Stimulated activated CD8-positive, alpha-beta memory T cell treated with anti-CD3 and anti-CD28 coated beads, Interleukin-7, amount 100 ng/mL, for 1 hour (primary cell): ENCODE measurements at places on chromosomes 6 and 20.

GRCh38 chr20:44528309-44528708 lies 6.4 kb upstream of the SERINC3 start:
- DNase-seq = no peak

- DNase-seq = no peak
Observed at GRCh38 chr6:111552241-111552744, 53.4 kb downstream of the TRAF3IP2 start.

- no peak for DNase-seq
Observed at GRCh38 chr6:101453221-101453620, 59.7 kb downstream of the GRIK2 start.

- DNase-seq = no peak
Observed at GRCh38 chr6:108904741-108905140, 56.5 kb downstream of the ARMC2 start.

GRCh38 chr6:31705931-31706330 lies 735 bp upstream of the LY6G6F start:
- DNase-seq = no peak

DNA sequence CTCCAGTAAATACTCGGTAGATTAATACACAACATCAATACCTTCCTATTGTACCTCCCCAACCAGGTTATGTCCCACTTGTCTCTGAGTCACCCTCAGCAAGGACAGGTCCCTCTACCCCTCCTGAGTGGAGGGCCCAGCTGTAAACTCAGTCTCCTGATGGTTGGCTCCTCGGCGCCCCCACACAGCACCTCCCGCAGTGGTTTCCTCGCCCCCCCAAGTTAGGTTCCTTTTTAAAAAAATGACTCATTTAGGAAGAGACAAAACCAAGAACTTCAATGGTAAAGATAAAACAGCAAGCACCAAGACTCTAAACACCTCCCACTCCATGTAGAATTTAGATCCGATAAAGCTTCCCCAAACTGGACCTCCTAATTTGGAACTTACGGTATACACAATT lies 83.5 kb downstream of the TRERF1 start:
- no peak for DNase-seq

GRCh38 chr20:44742304-44743079 lies 3.2 kb upstream of the KCNK15 start:
- DNase-seq = no peak

- DNase-seq = no peak
Observed at GRCh38 chr6:106913676-106914280, 60.8 kb downstream of the CD24 start.

- no peak for DNase-seq
Observed at GRCh38 chr6:30554962-30555815, 1.1 kb downstream of the GNL1 start.

DNA sequence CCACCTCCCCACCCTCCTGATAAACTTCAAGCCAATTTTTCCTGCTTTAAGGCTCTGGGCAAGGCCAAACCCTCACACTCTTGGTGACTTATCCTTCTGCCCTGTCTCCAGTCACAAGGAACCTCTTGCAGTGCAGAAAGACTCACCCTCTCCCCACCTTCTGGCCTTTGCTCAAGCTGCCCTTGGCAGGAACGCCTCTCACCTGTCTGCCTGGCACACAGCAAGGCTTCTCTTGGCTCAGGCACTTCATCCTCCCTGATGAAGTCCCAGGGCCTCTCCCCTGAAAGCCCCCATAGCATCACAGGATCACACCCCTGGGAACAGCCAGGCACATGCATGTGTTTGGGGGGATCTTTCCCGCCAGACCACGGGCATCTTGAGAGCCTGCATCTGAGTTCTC lies 68.8 kb upstream of the NNAT start:
- DNase-seq = no peak

- no peak for DNase-seq
Observed at GRCh38 chr6:68876792-68877493, 241.9 kb downstream of the ADGRB3 start.
